ENCODE measurements at places on chromosomes 4 and X.
A peak's percentile ranks its signal among the peaks of the same experiment; 100 is the strongest.

DNA sequence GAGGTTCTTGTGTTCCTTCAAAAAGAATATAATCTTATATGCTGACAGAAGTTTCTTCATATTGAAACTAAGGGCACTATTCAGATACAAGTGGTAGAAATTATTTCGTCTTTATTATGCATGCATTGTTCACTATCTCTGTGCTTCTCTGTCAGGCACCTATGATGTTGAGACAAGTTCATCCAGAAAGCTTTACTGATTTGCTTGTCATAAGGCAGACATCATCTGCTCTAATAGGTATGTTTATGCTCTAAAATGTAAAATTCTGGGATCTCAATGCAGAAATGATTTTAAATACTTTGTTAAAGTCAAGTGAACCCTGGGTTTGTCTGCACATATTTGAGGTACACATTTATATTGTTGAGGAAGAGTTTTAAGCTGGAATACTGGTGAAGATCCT lies 3.6 kb downstream of the UGT2B11 start:
- no peak for DNase-seq

GRCh38 chr4:85084371-85085094 lies 118.0 kb upstream of the WDFY3 start:
- no peak for DNase-seq

GRCh38 chr4:2931512-2932301 lies 31.5 kb downstream of the NOP14 start:
- peak; percentile 44 for DNase-seq

GRCh38 chr4:138724530-138724929 lies 291.1 kb upstream of the NOCT start:
- DNase-seq: no peak

GRCh38 chr4:70632028-70632427 lies 3.5 kb downstream of the ENAM start:
- no peak for DNase-seq

- DNase-seq: no peak
Observed at GRCh38 chr4:955161-955921, 18.0 kb downstream of the DGKQ start.

- no peak for DNase-seq
Observed at GRCh38 chrX:48460606-48461005, 9.5 kb downstream of the SLC38A5 start.

GRCh38 chr4:124173912-124174311 lies 538.6 kb downstream of the ANKRD50 start:
- no peak for DNase-seq

DNA sequence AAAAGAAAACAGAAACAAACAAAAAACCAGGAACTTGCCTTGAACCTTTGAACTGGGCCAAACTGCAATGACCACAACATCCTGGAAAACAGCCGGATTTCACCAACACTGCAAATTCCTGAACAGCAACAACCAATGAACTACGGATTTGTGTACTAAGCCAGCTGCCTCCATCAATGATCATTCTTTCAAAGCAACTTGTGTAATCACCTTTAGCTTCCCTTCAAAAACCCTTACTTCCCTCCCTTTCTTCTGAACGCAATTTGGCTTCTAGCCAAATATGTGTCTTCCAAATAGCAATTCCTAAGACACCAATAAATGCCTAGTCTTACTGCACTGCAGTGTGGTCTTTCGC lies 98.5 kb upstream of the FAM47C start:
- DNase-seq: no peak

GRCh38 chrX:39936886-39937770 lies 160.6 kb downstream of the BCOR start:
- DNase-seq: no peak

DNA sequence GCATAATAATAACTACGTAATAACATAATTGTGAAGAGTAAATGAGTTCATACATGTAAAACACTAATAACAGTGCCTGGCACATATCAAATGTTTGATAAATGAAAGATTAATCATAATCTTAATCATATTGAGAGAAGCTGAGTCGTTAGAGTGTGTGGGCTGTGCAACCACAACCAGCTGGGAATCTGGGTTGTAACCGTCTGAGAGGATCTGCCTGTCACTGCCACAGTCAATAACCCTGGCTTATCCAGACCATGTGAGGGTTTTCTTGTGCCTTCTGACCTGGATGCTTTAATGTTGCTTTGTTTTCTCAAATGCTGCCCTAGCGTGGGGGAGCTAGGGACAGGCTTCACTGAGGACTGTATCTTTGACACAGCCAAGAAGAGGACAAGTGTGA lies 73.9 kb downstream of the TRPC5 start:
- no peak for DNase-seq

DNA sequence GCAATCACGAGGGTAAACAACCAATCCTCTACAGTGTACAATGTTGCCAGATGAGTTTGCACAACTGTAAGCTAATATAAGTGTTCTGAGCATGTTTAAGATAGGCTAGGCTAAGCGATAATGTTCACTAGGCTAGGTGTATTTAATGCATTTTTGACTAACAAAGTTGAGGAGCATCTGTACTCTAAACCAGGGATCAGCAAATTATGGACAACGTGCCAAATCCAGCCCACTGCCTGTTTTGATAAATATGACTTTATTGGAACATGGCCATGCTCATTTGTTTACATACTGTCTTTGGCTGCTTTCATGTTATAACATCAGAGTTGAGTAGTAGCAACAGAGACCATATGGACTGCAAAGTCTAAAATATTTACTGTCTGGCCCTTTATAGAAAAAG lies 46.3 kb upstream of the ARHGEF6 start:
- no peak for DNase-seq

- DNase-seq: no peak
Observed at GRCh38 chrX:100120956-100121355, 289.1 kb downstream of the PCDH19 start.

DNA sequence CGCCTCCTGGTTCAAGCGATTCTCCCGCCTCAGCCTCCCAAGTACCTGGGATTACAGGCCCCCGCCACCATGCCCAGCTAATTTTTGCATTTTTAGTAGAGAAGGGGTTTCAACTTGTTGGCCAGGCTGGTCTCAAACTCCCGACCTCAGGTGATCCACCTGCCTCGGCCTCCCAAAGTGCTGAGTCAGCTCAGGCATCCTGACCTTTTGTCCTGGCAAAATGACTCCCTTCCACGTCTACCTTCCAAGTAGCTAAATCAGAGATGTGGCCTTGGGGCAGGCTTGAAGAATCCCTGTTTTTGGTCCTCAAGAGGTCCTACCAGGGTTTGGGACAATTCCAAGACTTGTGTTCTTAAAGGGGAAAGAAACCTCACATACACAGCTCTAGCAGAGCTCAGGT lies 12.8 kb downstream of the AFAP1 start:
- no peak for DNase-seq

- no peak for DNase-seq
Observed at GRCh38 chrX:50081282-50081889, 119.4 kb downstream of the AKAP4 start.

- DNase-seq: no peak
Observed at GRCh38 chrX:47574076-47574546, 8.1 kb upstream of the TIMP1 start.

- DNase-seq: no peak
Observed at GRCh38 chr4:3410401-3411135, 31.2 kb upstream of the HGFAC start.

GRCh38 chrX:137432609-137433008 lies 133.3 kb upstream of the ZIC3 start:
- DNase-seq: no peak

GRCh38 chr4:15695240-15695699 lies 7.6 kb upstream of the BST1 start:
- no peak for DNase-seq

DNA sequence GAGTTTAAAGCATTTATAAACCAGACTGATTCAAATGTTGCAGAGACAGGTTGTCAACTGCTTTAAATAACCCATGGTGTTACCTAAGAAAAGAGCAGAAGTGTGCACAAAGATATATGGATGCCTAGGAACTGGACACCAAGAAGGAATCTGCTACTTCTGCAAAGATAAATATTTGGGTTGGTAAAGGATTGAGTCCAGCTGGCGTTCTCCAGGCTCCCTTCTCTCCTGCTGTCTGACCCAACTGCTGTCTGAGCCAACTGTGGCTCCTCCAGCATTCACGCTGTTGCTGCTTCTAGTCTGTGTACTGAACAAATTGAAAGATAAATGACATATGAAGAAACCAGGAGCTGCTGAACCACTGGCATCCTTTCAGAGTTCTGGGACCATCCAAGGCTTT lies 1167.8 kb upstream of the PRKX start:
- DNase-seq: no peak

GRCh38 chrX:69362354-69362753 lies 141.8 kb upstream of the NALF2 start:
- no peak for DNase-seq

DNA sequence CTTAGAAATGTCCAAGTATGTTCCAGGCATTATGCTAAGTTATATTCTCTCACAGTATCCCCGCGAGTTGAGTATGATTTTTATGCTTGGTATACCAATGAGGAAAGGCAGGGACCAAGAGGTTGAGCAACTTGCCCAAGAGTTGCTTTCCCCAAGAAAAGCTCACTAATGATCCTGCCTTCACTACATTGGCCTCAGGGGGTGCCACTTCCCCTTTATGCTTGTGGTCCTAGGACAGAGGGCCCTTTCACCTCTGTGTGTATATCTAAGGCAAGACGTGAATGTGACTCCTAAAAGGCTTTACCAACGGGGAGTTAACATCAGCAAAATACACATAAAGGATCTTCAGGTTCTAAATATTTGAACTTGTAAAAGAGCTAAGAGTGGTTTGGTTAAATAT lies 164.4 kb upstream of the CPEB2 start:
- no peak for DNase-seq

DNA sequence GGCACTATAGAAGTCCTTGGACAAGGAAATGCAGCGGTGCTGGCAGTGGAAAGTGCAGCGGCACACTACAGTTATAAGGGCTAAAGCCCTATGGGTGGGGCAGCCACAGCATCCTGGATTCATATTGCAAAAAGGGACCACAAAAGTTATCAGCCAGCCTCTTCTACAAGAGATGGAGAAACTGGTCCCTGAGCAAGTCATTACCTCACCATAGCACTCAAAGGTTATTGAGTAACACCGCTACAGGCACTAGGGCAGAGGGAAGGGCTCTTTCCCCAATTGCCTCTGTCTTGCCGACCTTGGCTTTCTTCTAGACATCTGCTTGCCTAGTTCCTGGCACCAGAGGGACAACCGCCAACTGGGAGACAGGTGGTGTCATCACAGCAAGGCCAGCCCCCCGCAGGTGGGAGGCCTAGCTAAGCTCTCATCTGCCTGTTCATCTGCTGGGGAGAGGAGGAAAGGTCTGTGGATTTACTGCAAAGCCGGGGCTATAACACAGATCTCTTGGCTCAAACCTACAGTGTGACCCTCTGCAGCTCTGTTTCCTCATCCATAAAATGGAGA lies 600.0 kb downstream of the BCOR start:
- DNase-seq: peak; percentile 28

DNA sequence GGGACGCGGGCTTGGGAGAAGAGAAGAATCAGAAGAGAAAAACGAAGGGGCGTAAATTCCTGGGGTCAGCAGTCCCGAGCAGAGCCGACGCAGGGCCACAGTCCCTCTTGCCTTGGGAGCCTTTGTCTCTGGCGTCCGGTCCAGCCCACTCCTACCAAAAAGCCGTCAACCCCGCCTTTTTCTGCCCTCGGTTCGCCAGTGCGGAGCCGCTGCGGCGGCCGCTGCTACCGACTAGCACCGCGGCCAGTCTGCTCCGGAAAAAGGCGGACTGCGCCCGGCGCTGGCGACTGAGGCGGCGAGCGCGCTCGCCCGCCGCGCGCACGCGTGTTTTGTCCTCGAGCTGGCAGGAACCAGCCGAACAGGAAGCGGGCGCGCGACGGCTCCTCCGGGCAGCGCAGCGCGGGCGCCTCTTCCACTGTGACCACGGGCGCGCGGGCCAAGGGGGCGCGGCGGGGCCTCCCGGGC lies 502 bp downstream of the HNRNPDL start:
- no peak for DNase-seq

DNA sequence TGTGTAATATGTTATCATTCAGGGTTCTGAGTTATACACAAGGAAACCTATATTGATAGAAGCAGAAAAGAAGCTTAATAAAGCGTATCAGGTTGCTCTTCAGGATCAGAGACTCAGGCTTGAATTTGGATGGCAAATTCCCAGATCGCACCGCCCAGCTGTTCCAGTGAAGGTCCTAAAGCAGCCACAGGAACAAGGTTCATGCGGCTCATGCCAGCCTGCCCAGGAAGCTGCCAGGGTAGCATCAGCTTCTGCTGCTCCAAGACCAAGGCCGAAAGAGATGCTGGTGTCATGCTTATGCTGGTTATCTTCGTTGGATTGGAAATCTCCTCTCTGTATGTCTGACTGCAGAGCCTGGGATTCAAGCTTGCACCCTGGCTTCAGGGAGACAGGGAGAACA lies 127.7 kb downstream of the MANBA start:
- DNase-seq: no peak

DNA sequence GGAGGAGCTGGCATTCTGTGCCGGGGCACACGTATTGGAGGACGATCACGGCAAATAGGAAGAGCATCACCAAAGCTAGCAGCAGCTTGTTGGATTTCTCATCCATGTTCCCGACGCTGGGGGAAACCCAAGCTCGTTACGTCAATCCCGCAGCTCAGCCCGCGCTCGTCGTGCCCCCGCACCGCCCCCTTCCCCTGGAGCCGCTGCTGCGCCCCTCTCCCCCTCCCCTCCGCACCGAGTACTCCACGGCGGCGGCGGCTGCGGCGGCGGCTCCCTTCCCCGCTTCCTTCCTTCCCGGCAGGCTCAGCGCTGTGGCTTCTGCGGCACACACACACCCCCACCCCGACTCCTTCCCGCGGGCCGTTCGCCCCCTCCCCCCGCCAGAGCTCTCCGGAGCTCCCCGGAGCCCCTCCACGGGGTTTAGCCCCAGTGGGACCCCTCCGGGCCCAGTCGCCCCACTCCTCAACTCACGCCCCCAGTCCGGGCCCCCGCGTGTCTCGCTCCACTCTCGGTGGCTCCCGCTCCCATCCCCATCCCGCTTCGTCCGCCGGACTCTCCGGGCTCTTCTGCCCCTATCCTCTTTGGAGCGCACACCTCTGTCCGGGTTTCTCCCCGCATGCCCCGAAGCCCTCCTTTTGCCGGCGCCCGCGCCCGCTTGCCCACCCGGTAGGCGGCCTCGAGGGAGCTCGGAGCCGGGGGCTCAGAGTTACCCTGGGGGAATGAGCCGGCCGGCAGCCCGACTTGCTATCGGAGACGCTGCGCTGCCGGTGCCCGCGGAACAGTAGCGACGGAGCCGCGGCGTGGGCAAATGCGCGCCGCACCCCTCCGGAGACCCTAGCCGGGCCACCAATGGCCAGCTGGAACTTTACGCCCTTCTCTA lies 978 bp downstream of the HS6ST2 start:
- no peak for DNase-seq

DNA sequence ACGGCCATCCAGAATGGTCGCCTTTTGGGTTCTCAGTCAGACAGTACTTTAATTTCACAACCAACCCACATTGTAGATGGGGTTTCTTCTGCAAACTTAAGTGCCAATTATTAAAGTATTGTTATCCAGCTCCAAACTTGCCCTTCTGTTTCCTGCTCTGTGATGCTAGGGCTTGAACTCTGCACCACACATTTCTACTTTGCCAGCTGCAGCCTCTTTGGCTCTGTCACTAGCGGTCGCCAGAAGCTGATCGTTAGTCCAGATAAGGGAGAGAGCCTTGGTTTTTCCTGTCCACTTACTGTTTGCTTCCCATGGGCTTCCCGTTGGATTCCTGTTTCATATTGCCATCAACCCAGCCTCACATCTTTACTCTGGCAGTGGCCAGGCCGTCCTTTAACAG lies 196.6 kb downstream of the ASB9 start:
- DNase-seq: no peak
